ENCODE measurements at places on chromosomes 4 and X.

GRCh38 chrX:152451731-152451980, 541 bp upstream of the GABRA3 start:
- no peak for DNase-seq

GRCh38 chr4:24104158-24104565, 214.3 kb upstream of the PPARGC1A start:
- DNase-seq = no peak

- DNase-seq = no peak
Measured at GRCh38 chr4:110484029-110484428, 8.1 kb downstream of the ENPEP start.

DNA sequence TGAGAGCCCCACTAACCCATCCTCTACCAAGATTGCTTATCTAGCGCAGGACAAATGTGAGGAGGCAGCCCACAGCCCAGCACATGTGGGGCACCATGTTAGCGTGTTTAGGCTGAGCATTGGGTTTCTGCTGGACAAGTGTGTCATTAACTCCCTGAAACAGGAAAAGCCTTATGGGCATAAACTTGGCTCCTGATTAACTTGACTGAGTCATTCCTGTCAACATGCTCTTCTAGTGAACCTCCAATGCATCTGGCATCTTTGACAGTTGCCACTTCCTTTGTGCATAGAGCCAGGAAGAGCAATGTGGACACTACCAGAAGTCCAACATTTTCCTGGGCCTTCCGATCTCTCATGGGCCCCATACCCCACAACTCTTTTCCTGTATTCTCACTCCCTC, 2.5 kb downstream of the SPIN2A start:
- no peak for DNase-seq

DNA sequence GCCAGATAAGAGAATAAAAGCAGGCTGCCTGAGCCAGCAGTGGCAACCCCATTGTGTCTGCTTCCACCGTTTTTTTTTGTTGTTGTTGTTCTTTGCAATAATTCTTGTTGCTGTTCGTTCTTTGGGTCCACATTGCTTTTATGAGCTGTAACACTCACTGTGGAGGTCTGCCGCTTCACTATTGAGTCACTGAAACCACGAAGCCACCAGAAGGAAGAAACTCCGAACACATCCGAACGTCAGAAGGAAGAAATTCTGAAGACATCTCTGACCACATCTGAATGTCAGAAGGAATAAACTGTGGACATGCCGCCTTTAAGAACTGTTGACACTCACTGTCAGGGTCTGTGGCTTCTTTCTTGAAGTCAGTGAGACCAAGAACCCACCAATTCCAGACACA, 110.5 kb downstream of the PCDH18 start:
- DNase-seq = no peak

DNA sequence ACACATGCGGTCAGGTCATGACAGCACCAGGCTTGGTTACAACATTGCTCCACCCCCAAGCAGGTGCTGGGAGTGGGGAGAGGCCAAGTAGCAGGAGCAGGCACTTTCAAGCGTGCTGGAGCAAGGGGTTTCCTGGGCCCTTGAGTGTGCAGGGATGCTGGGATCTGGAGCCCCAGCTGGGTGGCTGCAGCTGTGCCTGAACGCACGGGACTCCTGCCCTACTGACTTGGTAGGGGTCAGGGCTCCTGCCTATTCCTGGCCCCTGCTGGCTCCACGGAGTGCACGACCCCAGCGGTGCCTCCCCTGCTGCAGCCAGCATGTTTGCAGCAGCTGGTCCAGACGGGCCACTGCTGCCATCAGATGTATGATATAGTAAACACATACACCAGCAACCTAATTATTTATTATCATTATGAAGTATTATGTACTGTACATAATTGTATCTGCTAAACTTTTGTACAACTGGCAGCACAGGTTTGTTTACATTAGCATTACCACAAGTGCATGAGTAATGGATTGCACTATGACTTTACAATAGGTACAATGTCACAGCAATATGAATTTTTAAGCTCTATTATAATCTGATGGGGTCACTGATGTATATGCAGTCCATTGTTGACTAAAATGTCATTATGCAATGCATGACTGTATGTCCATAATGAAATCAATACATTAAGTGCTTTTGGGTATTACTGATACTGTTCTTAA, 620.6 kb downstream of the RAPGEF2 start:
- no peak for DNase-seq

DNA sequence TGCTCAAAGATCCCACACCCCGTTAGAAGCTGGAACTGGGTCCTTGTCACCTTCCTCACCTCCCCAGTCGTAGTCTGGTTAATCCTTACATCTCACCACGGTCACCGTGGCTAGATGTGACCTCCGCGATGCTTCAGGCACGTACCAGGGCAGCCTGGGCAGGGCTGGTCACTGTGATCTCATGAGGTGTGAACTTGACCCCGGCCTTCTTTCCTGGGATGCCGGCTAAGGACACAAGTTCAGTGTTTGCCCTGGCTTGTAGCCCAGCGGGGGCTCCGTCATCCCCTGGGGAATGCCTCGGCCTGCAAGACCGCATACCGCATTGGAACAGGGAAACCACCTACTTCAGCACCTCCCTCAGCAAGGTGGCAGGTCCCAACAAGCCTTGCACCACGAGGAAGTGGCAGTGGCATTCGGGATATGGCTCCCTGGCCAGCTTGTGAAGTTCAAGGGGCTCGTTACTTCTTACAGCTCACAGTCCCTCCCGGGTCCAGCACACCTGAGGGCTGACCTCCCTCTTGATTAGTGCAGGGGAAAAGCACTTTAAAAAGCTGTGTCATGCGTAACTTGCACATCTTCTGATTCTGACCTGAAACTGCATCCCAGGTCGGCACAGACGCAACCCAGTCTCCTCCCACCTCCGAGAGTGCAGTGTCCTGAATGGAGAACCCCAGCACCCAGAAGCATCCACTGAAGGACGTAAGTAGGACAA, 25.9 kb downstream of the NOP14 start:
- no peak for DNase-seq

GRCh38 chr4:55367084-55367722, 21.2 kb downstream of the SRD5A3 start:
- no peak for DNase-seq

GRCh38 chrX:45758738-45759397, 558.2 kb upstream of the DIPK2B start:
- DNase-seq = no peak

DNA sequence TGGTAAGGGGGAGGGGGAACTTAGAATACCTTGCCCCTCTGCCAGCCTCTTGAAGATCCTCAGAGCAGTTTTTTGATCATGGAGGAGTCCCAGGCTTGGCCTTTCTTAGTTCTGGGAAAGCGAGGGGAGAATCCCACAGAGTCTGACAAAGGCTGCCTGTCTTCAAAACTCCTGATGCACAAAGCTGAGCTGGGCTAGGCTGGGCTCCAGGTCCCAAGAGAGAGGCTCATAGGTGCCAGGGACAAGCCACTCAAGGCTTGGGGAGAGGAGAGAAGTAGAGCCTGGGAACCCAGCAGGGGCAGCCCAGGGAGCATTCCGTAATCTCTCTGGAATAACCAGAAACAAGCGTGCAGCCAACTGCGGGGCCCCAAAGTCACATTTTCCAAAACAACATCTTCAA, 37.0 kb upstream of the MTM1 start:
- DNase-seq = no peak
